ENCODE measurements at places on chromosomes 1 and 21.
A peak's percentile ranks its signal among the peaks of the same experiment; 100 is the strongest.

GRCh38 chr1:175540896-175541645 lies 202.3 kb downstream of the TNR start:
- no peak for DNase-seq

GRCh38 chr1:101262060-101262459 lies 25.2 kb downstream of the S1PR1 start:
- no peak for DNase-seq

DNA sequence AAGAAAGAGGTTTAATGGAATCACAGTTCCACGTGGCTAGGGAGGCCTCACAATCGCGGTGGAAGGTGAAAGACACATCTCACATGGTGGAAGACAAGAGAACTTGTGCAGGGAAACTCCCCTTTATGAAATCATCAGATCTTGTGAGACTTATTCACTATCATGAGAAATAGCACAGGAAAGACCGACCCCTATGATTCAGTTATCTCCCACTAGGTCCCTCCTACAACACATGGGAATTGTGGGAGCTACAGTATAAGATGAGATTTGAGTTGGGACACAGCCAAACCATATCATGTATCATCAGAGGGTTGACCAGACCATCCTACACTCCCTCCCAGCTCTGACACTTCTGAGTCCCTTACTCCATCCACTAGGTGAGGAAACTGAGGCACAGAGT lies 143.9 kb upstream of the KLHDC7A start:
- DNase-seq: no peak

GRCh38 chr1:23657659-23658275 lies 33.8 kb upstream of the RPL11 start:
- no peak for DNase-seq

DNA sequence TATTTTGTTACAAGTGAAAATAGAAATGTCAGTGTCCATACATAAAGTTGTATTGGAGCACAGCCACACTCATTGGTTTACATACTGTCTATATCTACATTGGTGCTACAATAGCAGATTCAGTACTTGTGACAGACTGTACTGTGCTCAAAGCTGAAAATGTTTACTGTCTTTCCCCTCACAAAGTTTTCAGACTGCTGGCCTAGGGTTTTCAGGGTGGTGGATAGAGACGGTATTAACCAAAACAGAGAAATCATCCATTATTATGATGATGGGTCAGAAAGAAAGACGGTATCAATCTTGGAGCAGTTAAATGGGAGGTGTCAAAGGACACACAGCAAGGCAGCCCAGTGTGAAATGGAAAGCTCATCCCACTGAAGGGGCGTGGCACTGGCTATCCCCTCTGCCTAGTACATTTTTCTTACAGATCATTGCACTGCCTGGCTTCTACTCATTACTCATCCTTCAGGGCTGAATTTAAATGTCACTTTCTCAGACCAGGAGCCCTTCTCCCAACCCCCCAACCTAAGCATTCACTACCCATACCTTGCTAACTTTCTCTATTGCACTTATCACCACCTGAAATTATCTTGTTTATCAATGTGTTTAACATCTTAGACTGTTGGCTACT lies 10.2 kb downstream of the JAK1 start:
- no peak for DNase-seq

GRCh38 chr1:43313771-43314170 lies 13.0 kb downstream of the TIE1 start:
- DNase-seq: no peak

- DNase-seq: no peak
Measured at GRCh38 chr1:231853588-231854207, 227.1 kb downstream of the DISC1 start.

- no peak for DNase-seq
Measured at GRCh38 chr1:61141288-61142042, 59.1 kb downstream of the NFIA start.

DNA sequence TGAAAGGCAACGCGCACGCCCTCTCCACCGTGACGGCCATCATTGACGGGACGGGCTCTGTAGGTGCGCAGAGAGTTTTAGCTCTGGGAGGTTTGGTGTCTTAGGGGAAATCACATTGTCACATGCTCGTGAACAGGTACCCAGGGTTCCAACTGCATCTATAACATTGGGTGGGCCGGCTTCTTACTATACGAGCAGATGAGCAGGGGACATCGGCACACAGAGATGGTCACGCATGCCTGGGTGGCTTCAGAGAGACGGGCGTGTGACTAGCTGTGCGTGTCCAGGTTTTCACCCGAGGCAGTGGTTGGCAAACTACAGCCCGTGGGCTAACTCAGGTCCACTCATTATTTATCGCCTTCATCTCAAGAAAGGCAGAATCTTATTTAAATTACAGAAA lies 54.7 kb downstream of the SLC37A1 start:
- DNase-seq: no peak

- DNase-seq: peak; percentile 63
Measured at GRCh38 chr1:206663832-206664652, 20.7 kb upstream of the MAPKAPK2 start.

- DNase-seq: no peak
Measured at GRCh38 chr1:89262643-89263042, 10.0 kb downstream of the GBP5 start.

- DNase-seq: peak; percentile 46
Measured at GRCh38 chr1:181424786-181425403, 58.4 kb upstream of the CACNA1E start.

- DNase-seq: no peak
Measured at GRCh38 chr1:20402585-20403422, 83.2 kb downstream of the CAMK2N1 start.

DNA sequence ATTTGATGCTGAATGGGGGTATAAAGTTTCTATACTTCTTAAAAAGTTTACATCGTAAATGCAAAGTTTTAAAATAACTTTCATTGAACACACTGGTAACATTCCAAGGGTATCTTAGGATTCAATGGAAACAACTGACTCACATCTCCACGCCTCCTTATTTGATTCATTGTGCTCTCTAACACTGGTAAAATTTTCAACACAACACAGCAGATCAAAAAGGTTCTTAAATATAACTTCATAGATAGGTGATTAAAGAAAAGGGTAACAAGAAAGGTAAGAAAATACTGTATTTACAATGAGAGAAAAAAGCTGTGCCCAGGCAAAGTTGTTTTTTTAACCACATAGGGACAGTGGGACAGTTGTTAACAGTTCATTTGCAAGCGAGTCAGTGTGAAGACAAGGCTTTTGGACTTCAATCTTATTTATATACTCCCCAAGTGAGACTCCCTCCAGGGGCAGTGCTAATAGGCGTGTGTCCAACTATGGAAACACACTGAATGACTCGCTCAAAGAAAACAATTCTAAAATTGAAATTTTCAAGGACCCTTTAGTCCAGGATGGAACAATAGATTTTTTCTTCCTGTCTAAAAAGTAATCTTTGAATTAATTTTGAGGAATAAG lies 140.5 kb downstream of the TIAM1 start:
- no peak for DNase-seq

DNA sequence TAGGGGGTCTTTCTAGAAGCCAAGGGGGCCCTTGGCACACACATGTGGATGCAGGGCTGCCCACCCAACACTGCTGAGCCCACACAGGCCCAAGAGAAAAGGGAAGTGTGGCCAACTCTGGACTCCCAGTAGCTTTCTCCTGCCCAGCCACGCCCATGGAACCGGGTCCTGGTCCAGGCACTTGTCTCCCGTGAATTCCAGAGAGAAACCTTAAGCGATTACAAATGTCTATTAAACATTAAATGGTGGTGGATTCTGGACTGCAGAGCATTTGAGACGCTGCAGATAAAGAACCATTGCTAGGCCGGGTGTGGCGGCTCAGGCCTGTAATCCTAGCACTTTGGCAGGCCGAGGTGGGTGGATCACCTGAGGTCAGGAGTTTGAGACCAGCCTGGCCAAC lies 100.6 kb upstream of the ARHGEF16 start:
- no peak for DNase-seq

DNA sequence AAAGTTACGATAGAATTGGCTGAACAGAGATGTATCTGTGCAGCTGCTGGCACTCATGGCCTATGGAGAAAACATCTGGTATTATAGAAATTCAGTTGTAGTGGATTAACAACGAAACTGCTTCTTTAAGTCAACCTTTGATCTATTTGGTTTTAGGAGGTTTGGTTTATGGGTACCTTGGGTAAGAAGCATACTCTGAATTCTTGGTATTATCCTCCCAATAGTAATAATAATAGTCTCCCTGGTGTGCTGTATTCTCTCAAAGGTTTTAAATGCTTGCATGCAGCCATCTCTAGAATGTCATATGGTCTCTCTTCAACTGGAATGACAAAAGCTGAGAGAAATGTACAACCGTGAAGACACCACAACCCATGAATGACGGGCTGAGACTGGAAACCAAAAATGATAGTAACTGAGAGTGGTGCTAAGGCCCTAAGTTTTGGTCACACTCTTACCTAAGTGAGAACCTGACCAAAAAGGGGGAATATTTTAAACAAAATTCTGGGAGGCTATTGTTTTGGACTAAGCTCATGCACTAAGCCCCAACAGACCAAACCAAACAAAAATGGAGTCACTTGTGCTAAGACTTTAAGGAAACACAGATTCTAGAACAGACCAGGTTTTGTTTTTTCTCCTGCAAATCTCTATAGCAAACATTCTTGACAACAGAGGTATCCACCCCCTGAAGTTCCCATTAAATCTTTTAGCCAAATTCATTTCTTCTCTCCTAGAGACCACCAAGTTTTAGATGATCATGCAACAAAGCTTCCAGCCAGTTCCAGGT lies 17.6 kb upstream of the TMEM61 start:
- DNase-seq: no peak

DNA sequence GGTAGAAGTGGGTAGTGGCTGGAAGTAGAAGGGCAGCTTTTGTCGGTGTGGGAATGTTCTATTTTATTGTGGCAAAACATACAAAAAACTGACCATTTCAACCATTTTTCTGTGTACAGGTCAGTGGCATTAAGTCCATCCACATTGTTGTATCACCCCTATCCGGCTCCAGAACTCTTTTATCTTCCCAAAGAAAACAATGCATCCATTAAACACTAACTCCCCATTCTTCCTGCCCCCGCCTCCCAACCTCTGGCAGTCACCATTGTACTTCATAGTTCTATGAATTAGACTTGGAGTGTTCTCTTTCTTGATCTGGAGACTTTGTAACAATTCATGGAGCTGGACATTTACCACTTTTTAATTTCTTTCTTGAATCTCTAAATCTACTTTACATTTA lies 55.7 kb downstream of the DEGS1 start:
- DNase-seq: no peak

GRCh38 chr1:69129538-69129937 lies 438.2 kb upstream of the LRRC7 start:
- no peak for DNase-seq

DNA sequence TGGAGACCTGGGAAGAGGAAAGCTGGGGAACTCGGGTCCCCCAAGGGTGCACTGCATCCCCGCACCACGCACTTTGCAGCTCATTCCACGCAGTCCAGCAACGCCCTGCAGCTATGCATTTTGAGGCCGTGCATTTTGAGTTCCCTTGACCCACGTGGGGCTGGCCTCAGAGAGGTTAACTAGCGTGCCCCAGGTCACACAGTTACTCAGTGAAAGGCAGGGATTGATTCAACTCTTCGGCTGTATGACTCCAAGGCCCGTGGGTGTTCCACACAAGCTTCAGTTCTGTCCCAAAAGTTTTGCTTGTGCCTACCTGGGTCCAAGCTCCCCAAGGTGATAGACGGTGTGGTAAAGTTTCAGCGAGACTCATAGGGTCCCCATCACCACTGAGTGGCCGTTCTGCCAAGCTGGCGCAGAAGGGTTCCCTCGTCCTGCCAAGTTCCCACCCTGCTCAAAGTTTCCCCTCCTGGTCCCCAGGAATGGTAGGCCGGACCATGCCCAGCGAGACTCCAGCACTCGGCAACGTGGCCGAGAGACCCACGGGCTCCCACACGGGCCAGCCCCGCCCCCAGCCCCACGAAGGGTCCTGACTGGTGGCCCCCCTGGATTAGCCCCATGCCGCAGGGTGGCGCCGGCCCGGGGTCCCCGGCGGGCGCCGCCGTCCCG lies 611 bp downstream of the HSPG2 start:
- DNase-seq: no peak

DNA sequence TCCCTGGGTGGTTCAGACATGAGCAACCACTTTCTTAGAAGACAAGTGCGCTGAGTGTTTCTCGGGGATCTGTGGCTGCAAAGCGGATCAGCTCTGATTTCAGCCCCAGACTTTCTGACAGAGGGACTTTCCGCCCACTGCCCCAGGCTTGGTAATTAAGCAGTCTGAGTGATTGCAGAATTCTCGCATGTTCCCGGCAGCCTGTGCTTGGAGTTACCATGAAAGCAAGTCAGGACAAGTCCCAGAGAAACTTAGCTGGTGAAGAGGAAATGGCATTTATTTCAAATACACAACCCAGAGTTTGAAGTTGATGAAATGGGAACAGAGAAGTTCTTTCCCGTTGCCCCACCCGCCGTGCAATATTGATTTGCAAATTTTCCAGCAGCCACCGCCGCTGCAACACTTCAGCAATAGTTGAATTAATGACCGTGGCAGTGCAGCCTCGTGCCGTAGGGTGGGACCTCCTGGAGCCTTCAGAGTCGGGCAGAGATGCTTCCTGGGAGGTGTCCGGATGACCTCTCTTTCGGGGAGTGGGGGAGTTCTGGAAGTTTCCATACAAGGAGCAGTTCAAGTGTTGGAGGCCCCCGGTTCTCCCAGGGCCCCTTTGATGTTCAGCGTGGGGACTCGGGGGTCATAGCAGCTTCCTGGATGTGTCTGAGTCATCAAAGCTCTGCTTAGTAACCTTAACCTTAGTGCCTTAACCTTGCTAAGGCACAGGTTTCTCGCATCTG lies 134.7 kb downstream of the KAZN start:
- DNase-seq: no peak

GRCh38 chr1:54950006-54950368 lies 30.4 kb upstream of the TMEM61 start:
- no peak for DNase-seq

GRCh38 chr1:248818505-248819374 lies 7.0 kb downstream of the SH3BP5L start:
- DNase-seq: no peak

DNA sequence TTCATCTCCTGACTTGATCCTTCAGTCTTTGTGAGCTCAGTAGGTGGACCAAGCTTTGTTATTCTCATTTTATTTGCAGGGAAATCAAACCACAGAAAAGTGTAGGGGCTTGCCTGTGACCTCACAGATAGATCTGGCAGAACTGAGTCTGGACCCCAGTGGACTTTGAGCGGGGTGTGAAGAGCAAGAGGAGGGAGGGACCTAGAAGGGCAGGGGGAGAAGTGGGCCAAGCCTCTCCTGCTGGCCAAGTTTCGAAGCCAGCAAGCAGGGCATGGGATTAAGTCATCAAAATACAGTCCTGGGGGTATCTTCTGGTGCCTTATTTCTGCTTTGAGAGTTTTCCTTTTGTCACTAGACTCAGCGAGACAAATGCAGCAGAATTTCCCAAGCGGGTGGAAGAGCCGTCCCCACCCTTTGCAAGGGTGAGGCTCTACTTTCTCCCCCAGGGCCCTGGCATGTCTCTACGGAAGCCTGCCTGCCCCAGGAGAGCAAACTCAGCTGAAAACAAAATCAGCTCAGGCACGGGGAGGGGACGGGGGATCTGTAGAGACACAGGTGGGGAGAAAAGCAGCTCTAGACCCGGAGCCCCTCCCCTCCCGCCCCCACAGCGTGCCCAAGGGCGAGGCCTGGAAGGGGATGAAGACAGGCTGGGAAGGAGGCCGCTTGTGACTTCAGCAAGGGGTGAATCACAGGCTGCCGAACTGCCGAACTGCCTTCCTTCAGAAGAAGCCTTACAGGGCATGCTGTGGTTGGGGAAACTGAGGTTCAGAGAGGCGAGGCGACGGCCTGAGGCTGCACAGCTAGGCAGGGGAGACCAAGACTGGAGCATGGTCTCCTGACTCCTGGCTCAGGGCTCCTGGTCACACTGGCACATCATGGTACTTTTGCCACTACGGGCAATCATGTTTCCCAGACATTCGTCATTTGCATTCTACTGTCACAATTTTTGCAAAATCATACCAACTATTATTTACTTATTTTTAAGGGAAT lies 19.2 kb downstream of the PKP1 start:
- no peak for DNase-seq
